Frontal cortex (tissue), 4 donors: ENCODE measurements at places on chromosomes 12 and 14. TPM values are rescaled to one million over a fixed set of nuclear protein-coding genes. Genes with fewer than 3 reads are reported as not detected.

The DLGAP5 gene
- 4.9 TPM for total RNA-seq

The TAS2R43 gene
- total RNA-seq: 3.7 TPM

The C12orf42 gene
- 1.2 TPM for total RNA-seq

The RAD51B gene
- 5.3 TPM for total RNA-seq

- no peak for DNase-seq
Observed at GRCh38 chr12:24840046-24840800, 108.7 kb downstream of the BCAT1 start.

DNA sequence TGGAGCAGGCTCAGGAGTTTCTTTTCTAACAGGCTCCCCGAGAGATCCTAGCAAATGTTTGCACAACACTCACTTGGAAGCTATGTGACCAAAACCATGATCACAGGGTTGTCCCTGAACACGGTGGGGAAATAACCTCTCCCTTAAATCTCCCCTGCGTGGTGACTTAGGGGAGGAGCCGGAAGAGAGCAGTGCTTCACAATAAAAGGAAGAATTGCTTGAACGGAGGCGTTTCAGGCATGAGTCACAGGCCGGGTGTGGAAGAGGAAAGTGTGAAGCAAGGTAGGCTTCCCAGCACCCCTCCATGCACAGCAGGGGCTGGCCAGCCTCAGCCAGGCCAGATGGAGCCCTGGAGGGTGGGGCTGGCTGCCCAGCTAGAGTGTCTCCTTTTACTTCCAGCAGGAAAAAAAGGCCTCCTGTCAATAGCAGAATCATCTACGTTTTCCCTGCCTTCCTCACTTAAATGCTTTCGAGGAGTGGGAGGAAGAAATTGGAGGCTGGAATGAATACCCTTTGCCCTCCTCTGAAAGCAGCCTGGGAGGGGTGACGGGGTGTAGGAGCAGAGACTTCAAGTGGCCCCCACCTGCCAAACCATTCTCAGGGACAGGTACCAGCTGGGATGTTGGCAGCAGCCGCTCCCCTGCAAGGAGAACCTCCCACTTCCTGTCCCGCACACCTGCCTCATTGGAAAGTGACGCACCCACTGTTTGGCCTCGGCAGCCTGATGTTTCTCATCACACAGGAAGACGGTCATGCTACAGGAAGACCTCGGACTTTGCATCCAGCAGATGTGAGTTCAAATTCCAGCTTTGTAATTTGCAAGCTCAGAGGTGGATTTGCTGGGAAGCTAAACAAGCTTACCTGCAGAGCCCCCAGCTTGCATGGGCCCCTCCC is 30.1 kb upstream of the PPP2R5C start:
- DNase-seq: no peak

DNA sequence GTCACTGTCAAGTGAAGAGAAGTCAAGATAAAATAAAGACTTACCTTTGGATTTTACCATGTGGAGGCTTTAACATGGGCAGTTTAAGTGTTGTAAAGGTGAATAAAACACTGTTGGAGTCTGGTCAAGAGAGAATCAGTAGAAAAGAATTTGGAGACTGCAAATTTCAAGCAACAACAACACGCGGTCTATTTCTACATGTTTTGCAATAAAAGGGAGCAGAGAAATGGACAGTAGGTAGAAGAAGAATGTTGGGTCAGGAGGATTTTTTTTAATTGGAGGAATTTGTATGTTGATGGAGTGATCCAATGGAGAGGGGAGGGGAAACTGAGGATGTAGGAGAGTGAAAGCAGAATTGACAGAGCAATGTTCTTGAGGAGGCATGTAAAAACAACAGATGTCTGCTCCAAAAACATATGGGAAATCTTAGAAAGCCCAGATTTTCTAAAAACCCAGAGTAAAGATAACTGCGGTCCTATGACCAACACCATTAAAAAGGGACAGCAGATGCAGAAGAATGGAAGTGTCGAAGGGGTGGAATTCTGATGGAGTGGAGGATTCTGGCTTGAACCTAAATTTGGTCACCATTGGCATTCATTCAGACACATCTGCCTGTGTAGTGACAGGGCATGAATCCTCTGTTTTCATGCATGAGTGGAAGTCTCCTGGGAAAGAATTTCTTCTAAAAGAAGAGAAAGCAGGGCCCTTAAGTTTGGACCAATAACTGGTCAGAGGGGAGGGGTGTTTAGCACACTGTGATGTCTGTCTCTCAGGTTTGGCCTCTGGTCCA is 68.0 kb upstream of the OSBPL8 start:
- DNase-seq: no peak

DNA sequence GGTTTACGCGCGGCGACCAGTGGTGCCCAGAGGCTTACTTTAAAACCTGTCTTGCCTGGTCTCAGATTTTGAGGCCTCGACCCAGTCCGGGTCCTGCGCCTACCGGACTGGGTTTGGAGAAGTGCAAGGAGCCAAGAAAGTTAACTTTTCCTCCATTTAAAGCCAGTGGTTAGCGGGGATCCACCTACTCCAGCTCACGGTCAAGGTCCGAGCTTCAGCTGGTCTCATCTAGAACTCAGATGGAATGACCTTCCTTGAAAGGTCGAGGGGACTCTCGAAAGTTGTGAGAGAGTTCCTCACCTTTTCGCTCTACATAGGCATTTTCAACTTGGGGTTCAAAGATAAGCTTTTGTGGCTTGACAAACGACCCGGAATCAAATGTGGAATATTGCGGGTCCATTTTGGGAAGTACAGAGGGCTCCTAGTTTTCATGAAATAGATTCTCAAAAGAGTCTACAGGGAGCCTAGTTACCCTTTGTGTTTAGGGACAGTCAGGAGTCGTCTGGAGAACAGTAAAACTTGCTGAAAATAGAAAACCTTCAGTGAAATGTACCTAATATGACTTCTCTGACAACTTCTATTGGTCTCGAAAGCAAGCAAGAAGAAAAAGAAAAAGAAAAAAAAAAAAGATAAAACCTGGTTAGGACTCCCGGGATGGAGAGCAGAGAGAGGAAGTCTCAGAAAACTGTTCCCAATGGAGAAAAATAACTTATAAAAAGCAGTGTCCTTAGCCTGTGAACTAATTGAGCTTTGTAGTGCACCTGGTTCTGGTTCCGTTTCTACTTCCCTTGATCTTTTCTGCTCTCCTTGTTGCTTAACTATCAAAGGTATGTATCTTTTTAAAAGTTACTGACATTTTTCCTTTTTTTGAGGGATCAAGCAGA is 1.4 kb downstream of the KCNMB4 start:
- peak; percentile 40 for DNase-seq

- DNase-seq: no peak
Observed at GRCh38 chr12:107404981-107405380, 280.6 kb upstream of the PWP1 start.

DNA sequence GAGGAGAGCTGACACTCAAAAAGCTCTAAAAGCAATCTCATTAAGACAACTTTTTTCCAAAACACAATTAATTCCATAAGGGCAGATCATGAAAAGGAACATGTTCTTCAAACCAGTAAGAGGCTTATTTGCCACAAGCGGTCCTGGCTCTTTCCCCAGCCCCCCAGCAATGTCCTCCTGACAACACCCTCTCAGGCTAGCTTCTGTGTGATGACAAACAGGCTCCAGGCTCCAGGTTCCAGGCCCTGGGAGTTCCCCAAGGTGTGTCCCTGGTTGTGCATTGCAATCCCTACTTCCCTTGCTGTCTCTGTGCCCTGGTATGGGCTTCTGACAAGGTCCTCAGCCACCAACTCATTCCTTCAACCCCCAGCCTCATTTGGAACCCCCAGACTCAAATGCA is 8.9 kb downstream of the HVCN1 start:
- no peak for DNase-seq

GRCh38 chr12:34022079-34022830 is at the start of gene ALG10:
Gene ALG10, plus strand, starts transcription at chr12:34022496. Its CDS starts 104 bp downstream, at chr12:34022600.
- peak; percentile 55 for DNase-seq

DNA sequence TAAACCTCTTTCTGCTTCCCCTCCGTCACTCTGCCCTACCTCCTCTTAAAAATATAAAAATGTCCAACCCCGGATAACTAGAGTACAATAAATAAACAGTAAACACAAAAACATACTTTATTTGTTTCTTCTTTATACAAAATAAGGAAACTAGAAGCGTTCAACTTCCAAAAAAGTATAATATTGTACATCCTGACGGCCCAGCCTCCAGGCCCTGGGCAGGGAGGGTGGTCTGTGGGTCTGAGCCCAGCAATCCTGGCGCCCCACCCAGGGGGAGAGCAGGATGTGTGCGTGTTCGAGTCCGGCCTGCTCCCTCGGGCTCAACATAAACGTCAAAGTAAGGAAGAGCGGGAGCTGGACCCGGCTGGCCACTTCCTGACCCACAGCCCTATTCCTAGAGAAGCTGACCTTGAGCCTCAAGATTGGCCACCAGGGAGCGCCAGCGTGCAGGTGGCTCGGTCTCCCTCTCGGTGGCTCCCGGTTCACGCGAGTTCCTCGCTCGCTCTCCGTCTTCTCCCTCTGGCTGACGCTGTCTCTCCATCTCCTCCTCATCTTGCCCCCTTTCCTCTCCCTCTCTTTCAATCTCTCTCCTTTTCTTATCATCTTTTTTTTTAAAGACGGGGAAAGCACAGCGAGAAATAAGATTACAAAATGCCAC is 9.4 kb downstream of the LHX5 start:
- DNase-seq: peak; percentile 77
